Anterior cingulate cortex (tissue), 58 donors: ENCODE measurements at places on chromosomes 16 and 17.

DNA sequence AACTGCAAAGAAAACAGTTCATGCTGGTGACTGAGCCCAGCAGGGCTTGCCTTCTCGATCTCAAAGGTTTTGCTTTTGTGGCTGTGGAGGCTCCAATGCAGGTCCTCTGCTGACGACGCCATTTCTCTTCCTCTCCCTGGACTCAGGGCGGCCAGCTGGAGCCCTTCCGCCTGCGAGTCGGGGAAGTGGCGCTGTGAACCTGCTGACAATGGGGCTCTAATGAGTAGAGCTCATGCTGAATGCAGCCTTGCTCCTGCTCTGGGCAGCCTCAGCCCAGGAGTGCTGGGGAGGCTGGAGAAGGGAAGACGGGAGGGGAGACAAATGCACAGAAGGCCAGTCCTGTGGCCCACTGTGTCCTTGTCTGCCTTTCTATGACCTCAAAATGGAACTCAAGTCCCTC is 43.8 kb downstream of the VAC14 start:
- no peak for DNase-seq

- DNase-seq, result peak; percentile 26
Observed at GRCh38 chr16:85104821-85105391, 7.4 kb downstream of the CIBAR2 start.

DNA sequence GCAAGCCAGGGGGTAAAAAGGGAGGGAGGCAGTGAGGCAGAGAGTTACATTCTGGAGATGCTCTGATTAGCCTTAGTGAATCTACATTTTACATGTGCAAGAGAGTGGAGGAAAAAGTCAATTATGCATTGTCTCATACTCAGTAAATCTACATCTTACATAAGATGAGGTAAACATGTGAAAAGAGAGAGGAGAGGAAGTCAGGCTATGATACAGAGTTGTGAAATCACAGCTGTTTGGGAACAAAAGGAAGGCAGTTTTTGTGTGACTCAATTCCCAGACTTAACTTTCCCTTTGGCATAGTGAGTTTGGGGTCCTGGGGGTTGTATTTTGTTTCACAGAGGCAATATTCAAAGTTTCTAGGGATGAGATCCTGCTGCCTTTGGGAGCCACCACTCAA is 67.8 kb downstream of the GP2 start:
- no peak for DNase-seq

GRCh38 chr16:65489531-65490023 is 367.7 kb upstream of the CDH11 start:
- DNase-seq, result no peak

DNA sequence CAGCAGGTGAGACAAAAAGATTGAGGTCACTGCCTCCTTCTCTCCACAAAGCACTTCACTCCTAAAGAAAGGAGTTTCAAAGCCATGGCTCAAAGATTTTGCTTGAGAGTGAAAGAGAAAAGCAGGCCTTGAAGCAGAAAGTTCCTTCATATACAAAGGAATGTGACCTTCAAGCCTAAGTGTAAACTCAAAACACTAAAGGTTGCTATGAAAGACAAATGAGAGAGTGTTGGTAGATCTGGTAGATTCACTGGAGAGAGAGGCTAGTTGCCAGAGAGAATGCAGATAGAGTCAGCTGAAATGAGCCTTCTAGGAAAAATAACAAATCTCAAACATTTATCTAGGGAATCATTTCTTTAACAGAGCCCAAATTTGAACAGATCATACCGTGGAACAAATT is 305.2 kb downstream of the CDH8 start:
- DNase-seq, result no peak

DNA sequence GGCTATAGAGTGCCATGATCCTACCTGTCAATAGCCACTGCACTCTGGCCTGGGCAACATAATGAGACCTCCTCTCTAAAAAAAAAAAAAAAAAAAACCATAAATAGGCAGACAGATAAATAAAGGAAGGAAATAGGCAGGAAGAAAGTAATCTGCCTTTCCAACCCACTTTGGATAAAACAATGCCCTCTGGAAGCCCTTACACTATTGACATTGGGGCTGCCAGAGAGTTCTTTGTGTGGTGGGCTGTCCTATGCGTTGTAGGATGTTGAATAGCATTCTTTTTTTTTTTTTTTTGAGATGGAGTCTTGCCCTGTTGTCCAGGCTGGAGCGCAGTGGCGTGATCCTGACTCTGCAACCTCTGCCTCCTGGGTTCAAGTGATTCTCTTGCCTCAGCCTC is 7.2 kb upstream of the RFWD3 start:
- no peak for DNase-seq

- no peak for DNase-seq
Observed at GRCh38 chr17:57160624-57161023, 75.6 kb downstream of the AKAP1 start.

DNA sequence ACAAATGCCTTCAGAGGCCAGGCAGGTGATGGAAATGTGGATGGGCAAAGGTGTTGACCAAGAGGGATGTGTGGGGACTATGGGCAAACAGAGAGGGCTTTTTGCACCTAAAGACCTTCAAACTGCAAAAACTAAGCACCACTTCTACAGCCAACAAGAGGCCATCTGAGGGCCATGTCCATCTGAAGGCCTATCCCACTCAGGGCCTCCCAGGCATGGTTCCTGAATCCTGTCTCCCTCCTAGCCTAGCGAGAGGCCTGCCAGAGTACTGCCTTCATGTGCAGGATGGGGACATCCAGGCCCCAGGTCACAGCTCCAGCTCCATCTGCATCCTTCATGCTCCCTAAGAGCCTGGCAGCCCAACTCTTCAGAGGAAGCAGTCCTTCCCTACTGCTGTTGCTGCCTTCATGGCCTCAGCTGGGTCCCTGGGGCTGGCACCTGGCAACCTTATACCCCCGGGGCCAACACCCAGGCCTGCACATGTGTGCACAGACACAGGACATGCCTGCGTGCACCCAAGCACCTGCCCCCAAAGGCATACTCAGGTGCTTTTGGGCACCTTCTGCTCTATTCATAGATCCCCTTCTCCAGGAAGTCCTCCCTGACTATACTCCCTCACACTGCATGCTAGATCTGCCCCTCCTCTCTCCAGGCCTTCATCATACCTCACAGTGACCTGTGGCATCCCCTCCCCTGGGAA is 95.2 kb downstream of the C16orf78 start:
- DNase-seq, result no peak

- no peak for DNase-seq
Observed at GRCh38 chr16:14050291-14051027, 20.7 kb upstream of the MRTFB start.
